Chondrocyte (in vitro differentiated cells): ENCODE measurements at places on chromosomes 7 and 10. TPM values are rescaled to one million over a fixed set of nuclear protein-coding genes. Genes with fewer than 3 reads are reported as not detected.

DNA sequence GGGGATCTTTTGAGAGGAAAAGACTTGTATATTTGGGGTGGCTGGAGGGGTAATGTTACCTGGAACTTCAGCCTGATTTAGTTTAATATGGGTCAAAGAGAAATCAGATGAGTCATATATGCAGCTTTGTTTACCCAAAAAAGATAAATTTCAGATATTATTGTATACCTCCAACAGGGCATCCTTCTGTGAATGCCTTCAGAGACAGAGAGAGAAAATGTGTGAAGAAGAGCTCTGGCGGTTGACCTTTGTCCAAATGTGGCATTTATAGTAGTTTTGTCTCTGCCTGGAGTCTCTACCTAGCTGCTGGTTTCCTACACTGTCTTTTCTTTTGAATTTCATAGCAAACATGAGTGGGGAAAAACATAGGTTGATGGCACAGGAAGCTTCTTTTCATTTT, 21.6 kb downstream of the LRMDA start:
- no peak overlapping the region for H3K27ac ChIP-seq
- H3K4me3 ChIP-seq, result no peak overlapping the region
- no peaks in the 10 kb centered on the region for H3K4me1 ChIP-seq

The UCMA gene
- total RNA-seq, result not detected in 3 replicates

GRCh38 chr10:63593576-63593975, 72.4 kb downstream of the REEP3 start:
- H3K36me3 ChIP-seq, result peaks cover 19% of the 10 kb centered on the region
- peaks cover 7% of the 10 kb centered on the region for H3K4me1 ChIP-seq

DNA sequence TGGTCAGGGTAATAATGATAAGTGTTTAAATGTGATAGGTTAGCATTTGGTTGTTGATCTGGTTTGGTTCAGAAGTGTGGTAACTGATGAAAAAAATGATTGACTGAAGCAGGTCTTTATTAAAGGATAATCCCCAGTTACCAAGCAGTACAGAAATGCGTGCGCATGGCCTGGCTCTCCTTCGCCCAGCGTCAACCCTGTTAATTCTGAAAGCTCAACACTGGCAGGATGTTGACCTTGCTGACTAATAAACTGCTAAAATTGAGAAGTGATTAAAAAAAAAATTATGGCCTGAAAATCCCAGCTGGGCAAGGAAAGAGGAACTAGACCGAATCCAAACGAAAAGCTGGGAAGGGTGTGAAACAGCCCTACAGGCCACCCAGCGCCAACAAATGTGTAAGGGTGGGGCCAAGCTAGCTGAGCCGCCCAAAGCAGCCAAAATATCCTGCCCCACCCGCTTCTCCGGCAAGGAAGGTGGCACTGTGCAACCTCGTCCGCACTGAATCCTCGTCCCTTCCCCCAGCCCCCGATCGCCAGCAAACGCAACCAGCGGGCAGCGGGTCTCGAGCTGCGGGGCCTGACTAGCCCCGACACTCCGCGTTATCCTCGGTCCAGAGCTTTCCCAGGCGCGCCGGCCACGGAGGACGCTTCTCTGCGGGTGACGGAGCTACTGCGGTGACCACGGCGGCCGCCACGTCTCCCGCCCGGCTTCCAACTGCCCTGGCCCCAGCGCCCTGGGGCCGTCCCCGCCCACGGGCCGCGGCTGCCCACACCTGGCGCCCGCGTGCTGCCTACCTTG, 561 bp downstream of the SHTN1 start:
- no peak for DNase-seq
- H3K27ac ChIP-seq, result peak overlapping the region; percentile 89
- peak overlapping the region; percentile 87 for H3K4me3 ChIP-seq
- H3K27me3 ChIP-seq, result no peaks in the 10 kb centered on the region

The AGBL3 gene
- total RNA-seq, result 0.30 to 0.94 TPM (median 0.69 TPM) in 3 replicates

DNA sequence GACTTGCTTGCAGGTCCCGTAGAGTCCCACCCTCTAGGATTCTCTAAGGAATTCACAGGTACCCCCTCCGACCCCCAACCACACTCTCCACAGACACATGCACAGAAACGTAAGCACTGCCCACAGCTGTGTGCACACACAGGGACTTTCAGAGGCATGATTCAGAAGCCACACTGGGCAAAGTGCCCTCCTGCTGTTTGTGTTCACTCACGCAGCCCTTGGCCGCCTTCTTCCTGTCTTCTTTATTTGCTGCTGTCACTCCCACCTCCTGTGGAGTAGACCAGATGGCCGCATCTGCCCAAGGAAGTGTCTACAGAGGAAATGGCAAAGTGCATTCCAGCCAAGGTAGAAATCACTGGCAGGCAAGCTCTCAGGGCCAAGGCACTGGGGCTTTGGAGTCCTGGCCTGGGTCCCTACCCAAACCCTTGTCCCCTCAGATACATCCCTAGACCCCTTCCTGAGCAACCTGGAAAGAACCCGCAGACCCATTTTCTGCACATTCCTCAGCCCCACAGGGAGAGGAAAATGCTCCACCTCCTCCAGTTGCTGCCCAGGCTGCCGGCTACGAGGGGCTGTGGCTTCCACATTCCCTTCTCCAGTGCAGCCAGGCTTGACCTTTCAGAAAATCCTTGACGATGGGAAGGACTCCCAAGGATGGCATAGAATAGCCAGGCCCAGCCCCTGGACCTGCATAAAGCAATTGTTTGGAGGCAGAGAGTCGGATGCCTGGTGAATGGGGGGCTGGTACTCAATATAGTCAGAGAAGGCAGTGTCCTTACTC, 21.6 kb upstream of the GIMAP8 start:
- peaks cover 7% of the 10 kb centered on the region for H3K27me3 ChIP-seq
- no peak overlapping the region for H3K4me3 ChIP-seq
- DNase-seq, result peak; percentile 55
- H3K4me1 ChIP-seq, result peaks cover 18% of the 10 kb centered on the region

The RASSF4 gene
- 24.6 to 37.8 TPM (median 35.9 TPM) in 3 replicates for total RNA-seq

The UNC5B gene
- 36.4 to 61.1 TPM (median 57.9 TPM) in 3 replicates for total RNA-seq

The PGAM2 gene
- 0.25 to 0.41 TPM in 2 of 3 replicates, not detected in the other for total RNA-seq

GRCh38 chr7:105826143-105826542, 50.3 kb downstream of the ATXN7L1 start:
- DNase-seq, result no peak
- H3K27me3 ChIP-seq, result no peaks in the 10 kb centered on the region
- no peak overlapping the region for H3K27ac ChIP-seq
- no peak overlapping the region for H3K4me3 ChIP-seq
- H3K36me3 ChIP-seq, result peaks cover 2% of the 10 kb centered on the region

- H3K27ac ChIP-seq, result peak overlapping the region; percentile 57
- H3K27me3 ChIP-seq, result no peaks in the 10 kb centered on the region
- no peak overlapping the region for H3K4me3 ChIP-seq
- no peaks in the 10 kb centered on the region for H3K36me3 ChIP-seq
These were observed 9.3 kb downstream of the UNC5B start for GRCh38 chr10:71221586-71222202.

GRCh38 chr7:87512906-87513305, 37.4 kb upstream of the ABCB4 start:
- no peaks in the 10 kb centered on the region for H3K36me3 ChIP-seq
- H3K27ac ChIP-seq, result no peak overlapping the region
- no peaks in the 10 kb centered on the region for H3K4me1 ChIP-seq

DNA sequence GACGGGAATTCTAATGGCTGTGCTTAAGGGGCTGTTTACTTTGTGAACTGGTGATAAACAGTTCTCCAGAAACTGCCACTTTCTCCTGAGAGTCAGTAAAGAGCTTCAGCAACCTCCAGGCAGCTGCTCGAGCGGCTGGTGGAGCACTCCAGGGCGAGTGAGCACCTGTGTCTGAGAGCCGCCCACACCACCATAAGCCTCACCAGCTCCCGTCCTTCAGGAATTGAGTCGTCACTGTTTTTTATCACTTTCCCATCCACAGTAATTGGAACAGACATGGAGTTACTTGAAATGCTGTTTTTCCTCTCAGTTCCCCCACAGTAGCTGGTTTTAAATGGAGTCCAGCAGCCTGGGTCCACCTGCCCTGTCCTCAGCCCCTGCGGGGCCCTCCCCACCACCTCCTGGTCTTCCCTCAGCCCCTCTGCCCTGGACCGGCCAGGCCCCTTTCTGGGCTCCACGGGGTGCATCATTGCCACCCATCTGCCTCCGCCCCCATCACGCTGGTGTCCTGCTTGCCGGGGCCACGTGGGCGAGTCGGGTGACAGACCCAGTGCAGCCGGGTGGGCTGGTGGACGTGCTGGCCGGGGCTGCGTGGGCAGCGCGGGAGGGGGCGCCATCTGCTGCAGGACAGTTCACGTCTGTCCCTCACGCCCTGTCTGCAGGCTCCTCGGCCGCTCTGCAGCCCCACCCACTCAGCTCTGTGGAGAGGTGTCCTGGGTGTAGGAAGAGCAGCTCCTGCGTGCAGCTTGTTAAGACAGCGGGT, 56.0 kb downstream of the NKX6-2 start:
- no peaks in the 10 kb centered on the region for H3K27me3 ChIP-seq
- no peaks in the 10 kb centered on the region for H3K4me1 ChIP-seq
- peaks cover 10% of the 10 kb centered on the region for H3K36me3 ChIP-seq

- peaks cover 7% of the 10 kb centered on the region for H3K36me3 ChIP-seq
- peaks cover 28% of the 10 kb centered on the region for H3K4me1 ChIP-seq
- no peaks in the 10 kb centered on the region for H3K27me3 ChIP-seq
- no peak overlapping the region for H3K27ac ChIP-seq
- DNase-seq, result no peak
- H3K4me3 ChIP-seq, result no peak overlapping the region
These were observed 2.8 kb downstream of the TRAPPC14 start for GRCh38 chr7:100155553-100156317.

GRCh38 chr10:120749856-120750566, 101.2 kb upstream of the WDR11 start:
- DNase-seq, result no peak
- H3K27ac ChIP-seq, result no peak overlapping the region
- H3K4me3 ChIP-seq, result no peak overlapping the region
- no peaks in the 10 kb centered on the region for H3K4me1 ChIP-seq
- H3K27me3 ChIP-seq, result peaks cover 22% of the 10 kb centered on the region

DNA sequence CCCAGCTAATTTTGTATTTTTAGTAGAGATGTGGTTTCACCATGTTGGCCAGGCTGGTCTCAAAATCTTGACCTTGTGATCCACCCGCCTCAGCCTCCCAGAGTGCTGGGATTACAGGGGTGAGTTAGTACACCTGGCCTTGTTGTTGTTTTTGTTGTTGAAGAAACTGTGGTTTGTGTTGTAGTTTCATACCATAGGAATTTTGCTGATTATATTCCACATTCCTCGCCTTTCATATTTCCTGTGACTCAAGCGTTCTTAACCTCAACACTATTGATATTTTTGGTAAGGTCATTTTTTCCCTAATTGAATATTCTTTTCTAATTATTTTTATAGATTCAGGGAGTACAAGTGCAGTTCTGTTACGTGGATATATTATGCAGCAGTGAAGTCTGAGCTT, 16.7 kb downstream of the LIPF start:
- peaks cover 5% of the 10 kb centered on the region for H3K27me3 ChIP-seq
- H3K27ac ChIP-seq, result no peak overlapping the region
- DNase-seq, result no peak
- no peaks in the 10 kb centered on the region for H3K36me3 ChIP-seq
- H3K4me3 ChIP-seq, result no peak overlapping the region
- H3K4me1 ChIP-seq, result no peaks in the 10 kb centered on the region
